ENCODE measurements at places on chromosomes 2 and 18.
A peak's percentile ranks its signal among the peaks of the same experiment; 100 is the strongest.

- DNase-seq, result no peak
Observed at GRCh38 chr2:123816203-123816602, 208.9 kb upstream of the CNTNAP5 start.

DNA sequence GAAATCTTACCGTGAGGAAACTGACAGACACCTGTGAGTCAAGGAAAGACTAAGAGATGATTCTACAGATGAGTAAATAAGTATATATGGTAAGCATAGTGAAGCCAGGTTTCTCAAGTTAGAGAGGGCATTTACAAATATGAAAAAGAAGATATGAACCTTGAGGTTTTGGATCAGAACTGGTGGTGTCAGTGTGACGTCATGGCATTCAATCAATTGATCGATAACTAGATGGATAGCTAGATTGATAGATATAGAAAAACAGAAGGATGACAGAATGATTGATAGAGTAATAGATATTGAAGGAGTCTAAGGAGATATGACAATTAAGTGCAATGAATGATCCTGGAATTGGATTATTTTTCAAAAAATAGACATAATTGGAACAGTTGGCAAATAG lies 350.2 kb upstream of the MC4R start:
- no peak for DNase-seq

GRCh38 chr2:31270131-31270530 lies 36.2 kb downstream of the EHD3 start:
- DNase-seq, result no peak

DNA sequence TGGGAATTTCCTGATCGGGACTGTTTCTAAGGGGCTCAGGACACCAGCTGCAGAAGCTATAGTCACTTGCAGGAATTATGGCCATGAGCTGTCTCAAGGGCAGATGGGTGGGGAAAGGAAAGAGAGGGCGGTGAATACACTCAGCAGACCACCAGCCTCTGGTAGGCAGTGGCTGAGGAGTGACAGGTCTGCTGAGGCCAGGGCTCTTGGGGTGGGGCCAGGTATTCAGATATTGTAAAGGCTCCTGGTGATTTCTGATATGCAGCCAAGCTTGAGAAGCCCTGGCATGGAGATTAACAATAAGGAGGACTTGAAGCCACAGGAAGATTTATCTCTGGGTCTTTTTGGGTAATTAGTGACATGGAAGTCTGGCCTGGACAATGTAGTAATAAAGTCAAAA lies 145.3 kb upstream of the AQP4 start:
- no peak for DNase-seq

GRCh38 chr2:184921676-184922075 lies 323.3 kb downstream of the ZNF804A start:
- DNase-seq, result no peak

DNA sequence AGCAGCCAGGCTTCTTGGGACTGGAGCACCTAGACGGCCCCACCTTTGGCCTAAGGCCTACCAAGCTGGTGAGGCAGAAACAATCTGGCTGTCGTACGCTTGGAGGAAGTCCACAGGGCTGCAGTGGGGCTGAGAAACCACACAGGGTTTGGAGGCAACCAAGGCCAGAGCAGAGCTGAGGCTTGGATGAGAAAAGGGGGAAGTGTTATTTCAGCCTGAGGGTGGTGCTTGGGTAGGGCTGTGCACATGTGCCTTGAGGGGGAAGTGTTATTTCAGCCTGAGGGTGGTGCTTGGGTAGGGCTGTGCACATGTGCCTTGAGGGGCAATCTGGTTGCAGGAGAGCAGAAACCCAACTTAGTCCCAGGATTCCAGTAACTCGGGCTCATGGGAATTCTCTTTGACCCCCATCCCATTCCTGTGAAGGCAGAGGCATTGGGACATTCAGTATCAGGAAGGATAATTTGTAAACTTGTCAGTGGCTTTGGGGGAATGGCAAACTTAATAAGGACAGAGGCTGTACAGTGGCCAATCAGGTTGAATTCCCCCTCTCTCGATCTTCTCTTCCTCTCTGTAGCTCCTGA lies 971 bp upstream of the FBXO41 start:
- no peak for DNase-seq

GRCh38 chr2:94769733-94770132 lies 101.5 kb upstream of the TEKT4 start:
- DNase-seq, result no peak

GRCh38 chr18:31176531-31176930 lies 13.9 kb upstream of the DSC1 start:
- no peak for DNase-seq

- DNase-seq, result no peak
Observed at GRCh38 chr2:10771786-10772185, 40.8 kb downstream of the PDIA6 start.

- DNase-seq, result no peak
Observed at GRCh38 chr2:6970976-6971480, 53.8 kb downstream of the RNF144A start.

- no peak for DNase-seq
Observed at GRCh38 chr18:67517444-67517765, 885 bp upstream of the DSEL start.

DNA sequence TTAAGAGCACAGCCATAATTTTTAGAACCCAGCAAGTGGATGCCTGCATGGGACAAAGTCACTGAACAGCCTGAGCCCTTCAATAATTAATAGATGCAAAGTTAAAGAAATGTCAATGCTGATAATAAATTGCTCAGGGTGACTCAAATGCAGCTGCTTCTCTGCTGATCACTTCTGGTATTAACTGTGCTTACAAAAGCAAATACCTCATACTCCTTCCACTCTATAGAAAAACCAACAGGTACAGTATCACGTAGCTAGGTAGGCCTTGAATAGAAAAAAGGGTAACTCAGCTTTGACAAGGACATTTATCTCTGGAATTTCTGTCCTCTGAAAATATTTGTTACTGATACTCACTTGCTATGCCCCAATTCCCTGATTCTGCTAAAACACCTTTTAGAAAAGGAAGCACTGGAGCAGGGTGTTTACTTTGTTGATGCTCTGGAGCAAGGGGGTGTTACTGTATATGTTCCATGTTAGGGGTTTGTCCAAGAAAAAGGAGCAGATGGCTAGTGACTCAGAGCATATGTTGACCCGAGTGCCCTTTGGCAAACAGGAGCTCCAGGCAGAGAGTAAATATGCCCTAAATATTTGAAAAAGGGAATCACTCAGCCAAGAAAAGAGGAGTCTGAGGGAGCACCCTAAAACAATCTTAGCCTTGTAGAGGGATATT lies 59.1 kb upstream of the RTN4 start:
- no peak for DNase-seq

DNA sequence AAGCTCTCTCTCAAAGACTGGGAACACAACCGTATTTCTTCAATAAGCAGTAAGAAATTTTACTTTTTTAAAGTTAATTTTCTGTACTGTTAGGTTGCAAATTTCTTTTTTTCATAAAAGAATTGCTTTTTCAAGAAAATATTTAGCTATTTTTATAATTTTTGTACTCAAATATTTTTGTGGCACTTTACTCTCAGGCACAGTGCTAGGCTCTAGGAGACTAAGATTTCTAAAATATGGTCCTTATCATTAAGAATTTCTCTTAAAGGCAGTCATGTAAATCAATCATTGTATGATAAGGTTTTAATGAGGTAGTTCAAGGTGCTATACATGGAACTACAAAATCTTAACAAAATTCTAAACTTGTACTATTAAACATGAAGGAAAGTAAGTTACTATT lies 61.4 kb downstream of the MTX2 start:
- no peak for DNase-seq

- DNase-seq, result no peak
Observed at GRCh38 chr2:223500709-223501108, 101.5 kb downstream of the SCG2 start.

GRCh38 chr18:80009661-80010550 lies 21.5 kb upstream of the TXNL4A start:
- no peak for DNase-seq

- no peak for DNase-seq
Observed at GRCh38 chr2:63699549-63699839, 110.7 kb downstream of the MDH1 start.

GRCh38 chr18:68466672-68467071 lies 248.2 kb downstream of the TMX3 start:
- no peak for DNase-seq

DNA sequence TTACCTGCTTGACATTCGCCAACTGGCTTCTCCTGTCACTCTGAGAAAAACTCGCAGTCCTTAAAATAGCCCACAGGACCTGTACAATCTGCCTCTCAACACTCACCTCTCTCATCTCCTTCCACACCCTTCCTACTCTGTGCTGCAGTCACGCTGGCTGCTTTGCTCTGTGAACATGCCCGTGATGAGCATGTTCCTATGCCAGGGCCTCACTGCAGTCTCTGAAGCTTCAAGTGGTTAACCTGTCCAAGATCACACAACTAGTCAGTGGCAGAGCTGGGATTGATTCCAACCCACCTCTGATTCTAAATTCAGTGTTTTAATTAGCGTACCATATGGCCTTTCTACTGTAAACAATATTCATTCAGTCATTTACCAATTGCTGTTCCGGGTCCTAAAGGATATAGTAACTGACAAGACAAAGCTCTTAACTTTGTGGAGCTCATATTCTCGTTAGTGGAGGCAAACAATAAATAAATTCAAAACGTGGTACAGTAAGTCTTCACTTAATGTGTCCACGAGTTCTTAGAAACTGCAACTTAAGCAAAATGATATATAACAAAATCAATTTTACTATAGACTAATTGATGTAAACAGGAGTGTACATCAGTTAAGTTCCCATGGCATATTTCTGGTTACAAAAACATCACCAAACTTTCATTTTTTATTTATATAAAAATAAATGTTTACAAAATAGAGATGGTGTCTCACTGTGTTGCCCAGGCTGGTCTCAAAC lies 38.9 kb upstream of the FBXO11 start:
- no peak for DNase-seq

DNA sequence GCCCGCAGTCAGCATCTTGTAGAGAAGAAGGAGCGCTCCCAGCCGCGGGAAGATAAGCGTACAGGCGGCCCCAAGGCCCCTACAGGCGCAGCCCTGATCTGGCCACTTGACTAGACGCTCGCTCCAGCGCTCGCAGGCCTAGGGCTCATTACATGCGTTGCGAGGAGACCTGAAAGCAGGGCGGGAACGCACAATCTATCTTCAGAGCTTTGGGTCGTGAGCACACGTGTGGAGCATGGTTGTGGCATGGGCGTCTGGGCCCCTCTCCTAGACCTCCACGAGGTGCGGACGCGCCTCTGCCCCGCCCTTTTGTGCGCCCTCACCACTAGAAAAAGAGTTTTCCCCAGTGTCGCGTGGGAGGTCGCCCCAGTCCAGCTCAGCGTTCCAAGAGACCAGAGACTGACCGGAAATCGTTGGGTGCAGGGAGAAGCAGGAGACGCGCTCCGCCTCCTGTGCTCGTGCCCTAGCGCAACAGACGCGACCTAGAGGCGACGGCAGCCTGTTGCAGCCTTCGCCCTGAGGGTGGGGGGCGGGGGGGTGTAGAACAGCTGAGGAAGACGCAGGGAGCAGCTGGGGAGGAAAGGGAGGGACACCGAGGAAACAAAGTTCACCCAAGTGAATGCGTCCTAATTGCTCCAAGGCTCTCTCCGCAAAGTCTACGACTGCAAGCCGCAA lies 12.6 kb downstream of the NR4A2 start:
- peak; percentile 11 for DNase-seq

GRCh38 chr2:110741491-110741980 lies 9.2 kb downstream of the ACOXL start:
- no peak for DNase-seq

DNA sequence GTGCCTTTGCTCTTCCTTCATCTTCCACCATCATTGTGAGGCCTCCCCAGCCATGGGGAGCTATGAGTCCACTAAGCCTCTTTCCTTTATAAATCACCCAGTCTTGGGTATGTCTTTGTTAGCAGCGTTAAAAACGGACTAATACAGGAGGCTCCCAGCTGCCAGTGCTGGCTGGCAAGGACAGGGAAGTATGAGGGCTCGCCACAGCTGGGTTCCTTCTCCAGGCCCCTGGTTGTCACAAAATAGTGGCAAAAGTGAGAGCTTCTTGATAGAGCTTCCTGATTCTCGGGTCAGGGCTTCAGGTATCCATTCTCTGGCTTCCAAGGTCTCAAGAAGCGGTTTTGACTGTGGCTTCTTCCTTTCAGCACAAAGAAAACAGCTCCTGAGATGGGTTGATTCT lies 85.0 kb downstream of the ZNF516 start:
- no peak for DNase-seq

- peak; percentile 2 for DNase-seq
Observed at GRCh38 chr2:100321866-100322820, at the start of gene LONRF2. Gene LONRF2 (minus strand): TSS chr2:100322501. CDS start chr2:100322093, 408 bp downstream.

Data from stimulated activated CD4-positive, alpha-beta T cell treated with anti-CD3 and anti-CD28 coated beads, Interleukin-12 subunit alpha, Interleukin-12 subunit beta, amount 100 ng/mL, for 4 hours (primary cell).